Fibroblast of skin of right biceps (primary cell): ENCODE measurements at places on chromosomes 3 and 15.

DNA sequence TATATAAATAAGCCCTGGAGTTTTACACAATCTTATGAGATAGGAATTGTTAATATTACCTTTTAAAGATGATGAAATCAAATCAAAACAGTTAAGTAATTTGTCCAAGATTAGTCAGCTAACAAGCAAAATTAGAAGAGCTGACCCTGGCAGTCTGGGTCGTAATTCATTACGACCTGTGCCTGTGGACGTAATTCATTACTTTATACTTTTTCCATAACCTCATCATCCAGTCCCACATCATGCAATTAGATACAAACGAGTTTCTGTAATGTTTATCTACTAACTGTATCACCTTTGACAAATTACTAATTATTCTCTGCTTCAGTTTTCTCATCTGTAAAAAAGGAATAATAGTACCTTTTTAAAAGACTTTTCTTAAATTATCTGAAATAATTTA lies 665.9 kb downstream of the ZBBX start:
- no peak for DNase-seq

GRCh38 chr3:39124876-39125840 lies 17.7 kb downstream of the TTC21A start:
- peak; percentile 47 for DNase-seq

DNA sequence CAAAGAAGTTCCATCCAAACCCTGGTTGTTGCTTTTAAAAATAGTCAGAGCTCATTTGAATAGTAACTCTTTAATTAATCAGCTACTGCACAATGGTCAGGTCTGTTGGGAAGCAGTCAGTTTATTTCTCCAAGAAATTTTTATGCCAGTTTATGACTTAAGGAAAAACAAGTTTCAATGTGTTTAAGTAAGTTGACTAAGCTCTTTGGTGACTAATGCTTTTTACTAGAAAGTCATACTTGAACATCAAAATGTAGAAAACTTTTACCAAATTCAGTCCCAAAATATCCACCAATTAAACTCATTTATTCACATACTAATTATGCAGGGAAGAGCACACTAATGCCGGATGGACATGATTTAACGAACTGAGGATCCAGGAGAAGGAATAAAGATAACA lies 22.1 kb downstream of the PRICKLE2 start:
- no peak for DNase-seq

DNA sequence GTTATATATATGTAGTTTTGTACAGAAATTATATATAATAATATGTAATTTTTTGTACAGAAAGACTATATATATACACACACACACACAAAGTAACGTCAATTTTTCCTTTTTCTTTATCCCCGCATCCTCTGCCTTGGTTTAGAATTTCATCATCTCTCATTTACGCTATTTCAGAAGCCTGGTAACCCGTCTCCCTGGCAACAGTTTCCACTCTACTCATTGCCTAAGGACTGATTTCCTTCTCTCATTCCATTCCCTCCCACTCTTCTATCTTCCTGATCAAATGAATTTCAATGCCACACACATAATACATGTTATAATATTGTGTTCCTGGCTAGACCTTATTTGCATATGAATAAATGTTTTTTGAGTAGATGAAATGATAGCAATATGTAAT lies 47.8 kb upstream of the NDN start:
- no peak for DNase-seq

GRCh38 chr3:187983484-187984124 lies 170.4 kb upstream of the LPP start:
- no peak for DNase-seq

DNA sequence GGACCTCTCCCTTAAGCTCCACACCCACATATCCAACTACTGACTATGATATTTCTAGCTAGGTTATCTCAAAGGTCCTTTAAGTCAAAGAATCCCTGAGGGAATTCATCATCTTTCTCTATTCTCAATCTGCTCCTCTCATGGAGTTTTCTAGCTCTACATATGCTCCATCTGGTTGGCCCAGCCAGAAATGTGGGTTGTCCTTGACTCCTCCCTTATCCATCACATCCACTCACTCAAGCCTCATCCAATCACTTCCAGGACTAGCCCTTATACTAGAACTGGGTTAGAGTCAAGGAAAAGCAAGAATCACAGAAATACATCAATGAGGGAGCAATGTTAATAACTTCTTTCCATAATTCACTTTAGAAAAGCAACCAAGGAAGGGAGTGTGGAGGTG lies 45.4 kb downstream of the ZNF106 start:
- no peak for DNase-seq

- peak; percentile 87 for DNase-seq
Measured at GRCh38 chr3:16205156-16205870, 30.8 kb downstream of the GALNT15 start.

DNA sequence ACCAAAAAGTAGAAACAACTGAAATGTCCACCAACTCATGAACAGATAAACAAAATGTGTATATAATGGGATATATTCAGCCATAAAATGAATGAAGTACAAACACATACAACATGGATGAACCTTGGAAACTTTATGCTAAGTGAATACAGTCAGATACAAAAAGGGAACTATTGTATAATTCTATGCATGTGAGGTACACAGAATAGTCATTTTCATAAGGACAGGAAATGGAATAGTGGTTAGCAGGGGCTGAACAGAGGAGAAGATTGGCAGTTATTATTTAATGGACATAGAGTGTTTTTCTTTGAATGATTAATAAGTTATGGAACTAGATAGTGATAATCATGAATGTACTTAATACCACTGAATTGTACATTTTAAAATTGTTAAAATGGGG lies 20.0 kb upstream of the TRANK1 start:
- DNase-seq: no peak
